GM18507 (cell line): ENCODE measurements at places on chromosomes 4 and X.

- DNase-seq, result no peak
Measured at GRCh38 chr4:125140966-125141495, 173.7 kb upstream of the FAT4 start.

DNA sequence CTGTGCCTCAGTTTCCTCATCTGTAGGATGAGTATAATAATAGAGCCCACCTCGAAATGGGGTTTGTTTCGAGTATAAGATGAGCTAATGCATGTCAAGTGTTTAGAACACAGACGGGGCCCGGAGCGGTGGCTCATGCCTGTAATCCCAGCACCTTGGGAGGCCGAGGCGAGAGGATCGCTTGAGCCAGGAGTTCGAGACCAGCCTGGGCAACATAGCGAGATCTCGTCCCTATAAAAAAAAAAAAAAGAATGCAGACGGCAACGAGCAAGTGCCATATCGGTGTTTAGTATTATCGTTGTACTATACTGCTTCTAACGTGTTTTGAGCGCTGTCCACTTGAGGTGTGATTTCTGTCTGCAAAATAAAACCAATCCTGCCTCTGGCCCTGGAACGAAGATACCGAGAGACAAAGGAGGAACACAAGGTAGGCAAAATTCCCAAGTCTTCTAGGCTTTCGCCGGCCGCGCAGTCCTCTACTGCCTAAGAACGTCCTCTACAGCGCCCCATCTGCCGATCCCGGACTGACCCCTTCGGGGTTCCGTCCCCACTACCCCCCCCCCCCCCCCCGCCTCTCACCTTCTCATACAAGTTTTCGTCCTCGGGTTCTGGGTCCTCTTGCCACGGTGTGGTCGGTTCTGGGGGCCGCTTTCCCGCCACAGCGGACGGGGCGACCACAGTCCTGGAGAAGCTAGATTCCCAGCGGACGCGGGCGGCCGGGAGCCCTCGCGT, 442 bp downstream of the NDUFB11 start:
- DNase-seq, result peak; percentile 37

- no peak for DNase-seq
Measured at GRCh38 chrX:24168807-24169206, 19.3 kb downstream of the ZFX start.

DNA sequence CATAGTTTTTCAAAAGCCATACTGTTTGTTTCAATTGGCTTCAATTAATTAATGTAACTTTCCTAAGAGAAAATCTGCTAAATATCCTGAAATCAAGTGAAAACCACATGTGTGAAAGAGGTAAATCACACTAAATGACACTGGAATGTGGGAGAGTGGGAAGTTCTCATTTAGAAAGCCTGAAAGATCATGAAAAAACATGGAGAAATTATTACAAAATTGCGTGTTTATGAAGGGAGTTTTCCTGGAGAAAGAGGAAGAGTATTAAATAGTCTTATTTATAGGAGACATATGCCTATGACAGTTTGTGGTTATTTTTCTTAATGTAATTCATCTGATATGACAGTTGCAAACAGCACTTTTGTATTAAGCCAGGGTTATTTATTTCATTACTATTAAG, 183.7 kb downstream of the DKK2 start:
- DNase-seq, result no peak

DNA sequence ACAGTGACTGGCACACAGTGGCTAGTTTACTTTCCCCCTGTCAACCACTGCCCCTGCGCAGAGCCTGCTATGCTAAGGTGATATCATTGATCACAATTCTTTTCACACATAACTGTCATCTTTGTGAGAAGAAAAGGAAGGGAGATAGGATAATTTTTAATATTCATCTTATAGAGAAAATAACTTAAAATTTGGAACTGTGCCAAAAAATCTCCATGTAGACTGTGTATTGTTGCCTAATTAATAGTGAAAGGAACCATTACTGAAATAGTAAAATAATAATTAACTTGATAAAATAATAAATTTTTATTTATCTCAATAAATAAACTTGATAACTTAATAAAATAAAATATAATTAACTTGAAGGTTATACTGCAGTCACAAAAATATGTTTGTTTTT, 1069.4 kb downstream of the C4orf33 start:
- DNase-seq, result no peak

DNA sequence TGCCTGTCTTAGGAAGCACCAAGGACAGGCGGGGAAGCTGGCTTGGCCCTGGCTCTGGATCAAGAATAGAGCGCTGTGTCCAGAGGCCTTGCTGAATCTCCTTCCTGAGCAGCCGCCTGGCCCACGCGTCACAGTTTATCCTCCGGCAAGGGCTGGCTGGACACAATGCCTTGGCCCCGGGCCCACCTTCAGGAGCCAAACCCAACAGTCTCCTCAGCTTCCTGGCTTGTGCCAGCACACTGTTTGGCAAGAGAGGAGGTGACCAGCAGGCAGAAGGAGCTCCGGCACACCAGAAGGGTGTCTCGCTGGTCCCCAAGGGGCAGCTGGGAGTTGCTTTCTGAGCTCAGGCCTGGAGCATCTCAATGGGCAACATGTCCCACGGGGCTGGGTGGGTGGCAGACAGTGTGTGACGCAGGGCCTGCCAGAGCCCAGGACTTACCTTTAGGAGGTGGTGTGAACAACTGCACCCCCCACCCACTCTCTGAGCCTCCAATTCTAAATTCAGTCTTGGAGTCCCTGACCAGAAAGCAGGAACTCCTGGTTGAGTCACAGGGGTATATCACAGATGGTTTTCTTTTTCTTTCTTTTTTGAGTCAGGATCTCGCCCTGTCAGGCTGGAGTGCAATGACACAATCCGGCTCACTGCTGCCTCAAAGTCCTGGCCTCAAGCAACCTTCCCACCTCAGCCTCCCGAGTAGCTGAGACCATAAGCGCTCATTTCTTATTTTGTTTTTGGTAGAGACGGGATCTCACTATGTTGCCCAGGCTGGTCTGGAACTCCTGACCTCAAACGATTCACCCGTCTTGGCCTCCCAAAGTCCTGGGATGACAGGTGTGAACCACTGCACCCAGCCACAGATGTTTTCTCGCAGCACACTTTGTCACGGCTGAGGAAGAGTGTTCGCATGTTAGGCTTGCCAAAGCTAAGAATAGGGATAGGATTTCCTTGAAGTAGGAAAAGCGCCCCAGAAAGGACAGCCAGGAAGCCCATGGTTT, 361.2 kb downstream of the BCOR start:
- no peak for DNase-seq

- DNase-seq, result no peak
Measured at GRCh38 chrX:154370300-154371016, 4.0 kb downstream of the FLNA start.

GRCh38 chr4:112732142-112732541, 95.2 kb downstream of the LARP7 start:
- DNase-seq, result no peak

- DNase-seq, result no peak
Measured at GRCh38 chrX:123728016-123728415, 4.8 kb downstream of the THOC2 start.

- no peak for DNase-seq
Measured at GRCh38 chr4:31592293-31592692, 872.1 kb downstream of the PCDH7 start.

DNA sequence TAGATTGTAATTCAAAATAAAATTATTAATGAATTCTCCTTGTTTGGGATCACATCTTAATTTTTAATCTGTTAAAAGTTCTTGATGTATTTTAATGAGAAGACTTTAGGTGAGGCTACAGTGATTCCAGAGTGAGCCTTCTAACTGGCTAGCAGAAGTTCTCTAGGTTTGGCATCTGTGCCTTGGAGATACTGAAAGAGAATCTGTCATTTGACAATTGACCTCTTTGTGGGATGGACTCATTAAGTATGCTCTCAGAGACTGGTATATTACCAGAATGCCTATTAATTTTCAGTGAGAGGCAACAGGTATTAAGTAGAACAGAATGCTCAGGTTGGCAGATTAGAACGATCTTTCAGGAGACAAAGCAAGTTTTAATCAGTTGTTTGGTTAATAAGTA, 10.2 kb downstream of the CCNG2 start:
- DNase-seq, result no peak

- DNase-seq, result no peak
Measured at GRCh38 chrX:140510306-140510676, 5.4 kb upstream of the SOX3 start.

GRCh38 chr4:186298031-186298647, 32.1 kb downstream of the F11 start:
- DNase-seq, result no peak

- DNase-seq, result no peak
Measured at GRCh38 chrX:136250191-136251040, 784 bp downstream of the MAP7D3 start.

GRCh38 chrX:39591099-39591498, 506.7 kb downstream of the BCOR start:
- no peak for DNase-seq

- no peak for DNase-seq
Measured at GRCh38 chrX:17237146-17237545, 137.9 kb upstream of the NHS start.

GRCh38 chr4:11603591-11604194, 175.0 kb upstream of the HS3ST1 start:
- DNase-seq, result no peak

DNA sequence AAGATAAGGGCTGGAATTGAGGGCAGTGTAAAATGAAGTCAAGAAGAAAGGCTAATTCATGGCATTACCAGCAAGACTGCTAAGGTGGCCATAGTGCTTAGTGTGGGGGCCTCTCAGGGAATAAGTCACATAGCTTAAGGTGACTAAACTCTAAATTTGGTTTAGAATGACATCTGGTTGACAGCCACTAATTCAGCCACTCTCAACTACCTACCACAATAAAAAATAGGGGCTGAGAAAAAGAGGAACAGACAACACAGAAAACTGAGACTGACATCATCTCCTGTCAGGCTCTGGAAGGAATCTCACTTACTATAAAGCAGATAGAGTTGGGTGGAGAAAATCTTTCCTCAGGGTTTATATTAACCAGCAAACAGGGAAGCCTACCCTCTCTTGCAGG, 96.9 kb downstream of the CHRDL1 start:
- no peak for DNase-seq

- no peak for DNase-seq
Measured at GRCh38 chrX:53421772-53422085, 725 bp downstream of the SMC1A start.

DNA sequence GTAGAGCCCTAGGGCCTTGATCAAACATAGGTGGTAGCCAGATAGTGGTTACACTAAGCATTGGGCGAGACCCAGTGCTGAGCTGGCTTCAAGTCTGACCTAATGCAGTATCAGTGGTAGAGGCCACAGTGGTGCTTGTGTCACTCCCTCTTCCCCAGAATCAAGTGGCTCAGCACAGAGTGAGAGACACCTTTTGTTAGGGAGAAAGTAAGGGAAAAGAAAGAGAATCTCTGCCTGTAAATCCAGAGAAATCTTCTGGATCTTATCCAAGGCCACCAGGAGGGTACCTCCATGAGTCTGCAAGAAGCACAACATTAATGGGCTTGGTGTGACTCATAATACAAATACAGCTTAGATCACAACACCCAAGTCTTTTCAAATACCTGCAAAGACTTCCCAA, 117.7 kb upstream of the SLC6A14 start:
- no peak for DNase-seq

GRCh38 chr4:100386270-100386669, 131.6 kb downstream of the EMCN start:
- no peak for DNase-seq

DNA sequence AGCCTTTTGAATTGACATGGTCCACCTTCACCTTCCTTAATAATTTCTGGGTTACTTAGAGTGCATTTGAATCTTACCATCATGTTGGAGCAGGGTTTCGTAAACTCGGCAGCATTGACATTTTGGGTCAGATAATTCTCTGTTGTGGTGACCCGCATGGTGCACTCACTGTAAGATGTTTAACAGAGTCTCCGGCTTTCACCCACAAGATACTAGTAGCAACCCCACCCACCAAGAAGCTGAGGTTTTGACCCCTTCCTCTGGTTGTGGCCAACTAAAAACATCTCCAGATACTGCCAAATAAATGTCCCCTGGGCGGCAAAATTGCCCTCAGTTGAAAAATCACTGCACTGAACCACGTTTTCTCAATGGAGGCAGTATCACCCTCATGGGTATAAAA, 62.7 kb downstream of the CHST7 start:
- no peak for DNase-seq

DNA sequence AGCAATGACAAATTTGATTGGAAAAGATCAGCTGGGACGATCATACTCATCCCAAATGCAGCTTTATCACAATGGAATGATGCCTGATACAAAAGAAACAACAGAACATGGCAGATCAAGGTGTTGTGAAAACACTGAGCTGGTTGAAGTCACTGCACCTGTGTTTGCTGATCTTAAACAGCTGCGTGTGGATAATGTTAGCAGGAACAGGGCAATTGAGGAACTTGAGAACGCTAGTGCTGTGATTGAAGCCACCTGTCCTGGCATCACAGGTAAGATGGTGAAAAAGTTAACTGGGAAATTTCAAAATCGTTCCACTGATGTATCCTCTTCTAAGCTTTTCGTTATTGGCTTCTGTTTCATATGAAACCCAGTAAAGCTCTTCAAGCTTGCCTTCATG, 27.4 kb upstream of the SOD3 start:
- DNase-seq, result no peak

- DNase-seq, result no peak
Measured at GRCh38 chr4:89720981-89721380, 116.0 kb downstream of the SNCA start.

- no peak for DNase-seq
Measured at GRCh38 chr4:119070301-119070700, 65.3 kb upstream of the MYOZ2 start.

DNA sequence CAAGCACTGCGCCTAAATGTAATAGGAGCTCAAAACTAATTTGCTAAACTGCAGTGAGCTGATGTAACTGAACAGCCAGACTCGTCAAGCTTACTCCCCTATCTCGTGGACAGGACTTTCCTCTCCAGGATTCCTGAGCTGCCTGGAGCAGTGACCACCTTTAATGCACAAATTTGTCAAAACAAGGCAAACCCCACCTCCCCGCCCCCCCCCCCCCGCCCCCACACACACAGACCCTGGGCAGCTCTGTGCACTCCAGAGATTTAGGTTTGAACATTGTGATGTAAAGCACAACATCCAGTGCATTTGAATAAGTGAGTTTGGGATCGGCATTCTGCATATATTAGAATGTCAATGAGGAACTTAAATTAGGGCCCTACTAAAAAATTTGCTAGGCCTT, 77.7 kb upstream of the DHX15 start:
- no peak for DNase-seq

- no peak for DNase-seq
Measured at GRCh38 chrX:43882294-43882681, at the start of gene MAOB. Gene MAOB (minus strand): TSS chrX:43882450. CDS start chrX:43882299, 151 bp downstream.
